ENCODE measurements at places on chromosomes 1 and 21.

DNA sequence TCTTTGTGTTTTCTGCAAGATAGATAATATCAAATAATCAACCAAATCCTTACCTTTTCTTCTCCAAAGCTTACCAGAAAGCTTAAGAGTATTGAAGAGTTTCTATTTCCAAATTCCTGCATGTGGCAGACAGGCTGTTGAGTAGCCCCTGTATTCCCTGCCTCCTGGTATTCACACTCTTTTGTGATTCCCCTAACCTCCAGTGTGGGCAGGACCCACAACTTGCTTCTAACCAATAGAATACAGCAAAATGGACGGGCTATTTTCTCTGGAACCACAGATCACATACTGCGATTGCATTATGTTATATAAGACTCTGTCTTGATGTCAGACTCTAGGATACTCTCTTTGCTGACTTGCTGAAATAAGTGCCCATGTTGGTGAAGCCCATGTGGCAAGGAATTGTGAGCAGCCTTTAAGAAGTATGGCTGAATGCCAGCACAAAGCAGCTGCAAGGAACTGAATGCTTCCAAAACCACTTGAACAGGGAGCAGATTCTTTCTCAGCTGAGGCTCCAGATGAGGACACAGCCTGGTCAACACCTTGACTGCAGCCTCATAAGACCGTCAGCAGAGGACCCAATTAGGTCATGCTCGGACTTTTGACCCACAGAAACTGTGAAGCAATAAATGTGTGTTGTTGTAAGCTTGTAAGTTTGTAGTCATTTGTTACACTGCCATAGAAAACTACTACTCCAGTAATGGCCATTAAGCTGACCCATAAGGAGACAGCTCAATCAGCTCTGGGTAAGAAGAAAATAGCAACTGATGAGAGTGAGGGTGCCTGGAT lies 47.9 kb upstream of the PLXNA2 start:
- DNase-seq = no peak

- no peak for DNase-seq
Observed at GRCh38 chr1:212670301-212670700, 29.3 kb downstream of the BATF3 start.

DNA sequence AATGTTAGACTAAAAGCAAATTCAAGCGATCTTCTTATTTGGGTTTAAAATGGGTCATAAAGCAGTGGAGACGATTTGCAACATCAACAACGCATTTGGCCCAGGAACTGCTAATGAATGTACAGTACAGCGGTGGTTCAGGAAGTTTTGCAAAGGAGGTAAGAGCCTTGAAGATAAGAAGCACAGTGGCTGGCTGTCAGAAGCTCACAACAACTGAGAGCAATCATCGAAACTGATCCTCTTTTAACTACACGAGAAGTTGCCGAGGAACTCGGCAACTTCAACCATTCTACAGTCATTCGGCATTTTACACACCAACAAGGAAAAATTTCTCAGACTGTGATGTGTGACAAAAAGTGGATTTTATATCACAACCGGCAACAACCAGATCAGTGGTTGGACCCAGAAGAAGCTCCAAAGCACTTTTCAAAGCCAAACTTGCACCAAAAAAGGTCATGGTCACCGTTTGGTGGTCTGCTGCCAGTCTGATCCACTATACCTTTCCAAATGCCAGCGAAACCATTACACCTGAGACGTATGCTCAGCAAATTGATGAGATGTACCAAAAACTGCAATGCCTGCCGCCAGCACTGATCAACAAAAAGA lies 47.9 kb downstream of the ASH1L start:
- DNase-seq = peak; percentile 51

- DNase-seq = no peak
Observed at GRCh38 chr1:203547771-203548421, 53.9 kb downstream of the OPTC start.

- no peak for DNase-seq
Observed at GRCh38 chr1:162384601-162385279, 3.2 kb downstream of the C1orf226 start.

- no peak for DNase-seq
Observed at GRCh38 chr1:42450061-42450460, 5.8 kb downstream of the ZMYND12 start.

- DNase-seq = no peak
Observed at GRCh38 chr1:51410568-51411460, 80.5 kb upstream of the TTC39A start.
